ENCODE measurements at places on chromosomes 6 and 20. TPM values are rescaled to one million over a fixed set of nuclear protein-coding genes. Genes with fewer than 3 reads are reported as not detected.

CLDN20 gene
- total RNA-seq = not detected

DNA sequence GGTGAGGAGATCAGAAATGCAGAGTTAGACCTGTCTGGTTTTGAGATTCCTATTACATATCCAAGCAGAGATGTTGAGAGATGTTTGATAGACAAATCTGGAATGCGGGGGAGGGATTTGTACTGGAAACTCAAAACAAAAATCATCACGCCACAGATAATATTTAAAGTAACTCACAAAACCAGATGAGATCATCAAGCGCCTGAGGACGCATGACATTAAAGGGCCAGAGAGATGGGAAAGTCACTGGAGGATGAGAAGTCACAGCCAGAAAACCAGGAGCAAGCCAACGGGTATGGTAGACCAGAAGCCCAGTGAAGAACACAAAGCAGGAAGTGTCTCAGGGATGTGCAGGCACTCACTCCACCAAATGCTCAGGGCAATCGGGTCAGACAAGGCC is 87.7 kb downstream of the DLL1 start:
- no peak for DNase-seq

RCAN2 gene
- 0.34 TPM for total RNA-seq

HDGFL1 gene
- total RNA-seq = not detected

GRCh38 chr6:91141346-91141745 is 554.5 kb upstream of the MAP3K7 start:
- DNase-seq = no peak

DNA sequence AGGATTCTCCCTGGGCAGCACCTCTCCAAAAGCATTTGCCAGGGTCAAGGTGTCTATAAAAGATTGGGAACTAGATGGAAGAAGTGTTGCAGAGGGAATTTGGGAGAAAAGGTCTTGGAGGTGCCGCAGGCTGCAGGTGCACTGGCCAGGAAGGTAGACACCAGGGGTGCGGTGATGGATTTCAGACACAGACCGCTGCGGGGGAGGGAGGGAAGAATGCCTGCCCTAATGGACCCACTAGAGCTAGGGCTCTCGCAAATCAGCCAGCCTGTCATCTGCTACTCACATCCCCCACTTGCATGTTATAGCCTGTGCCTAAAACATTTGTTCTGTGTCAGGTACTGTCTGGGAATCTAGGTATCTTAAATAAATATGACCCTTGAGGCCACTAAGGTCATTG is 193.6 kb upstream of the SLC24A3 start:
- DNase-seq = no peak

GRCh38 chr20:16005021-16005914 is 568.0 kb downstream of the KIF16B start:
- DNase-seq = no peak

- DNase-seq = peak; percentile 41
These were observed 20.9 kb upstream of the POM121L2 start for GRCh38 chr6:27332692-27333641.

- DNase-seq = no peak
These were observed 834 bp upstream of the CTSZ start for GRCh38 chr20:59007665-59008511.

DNA sequence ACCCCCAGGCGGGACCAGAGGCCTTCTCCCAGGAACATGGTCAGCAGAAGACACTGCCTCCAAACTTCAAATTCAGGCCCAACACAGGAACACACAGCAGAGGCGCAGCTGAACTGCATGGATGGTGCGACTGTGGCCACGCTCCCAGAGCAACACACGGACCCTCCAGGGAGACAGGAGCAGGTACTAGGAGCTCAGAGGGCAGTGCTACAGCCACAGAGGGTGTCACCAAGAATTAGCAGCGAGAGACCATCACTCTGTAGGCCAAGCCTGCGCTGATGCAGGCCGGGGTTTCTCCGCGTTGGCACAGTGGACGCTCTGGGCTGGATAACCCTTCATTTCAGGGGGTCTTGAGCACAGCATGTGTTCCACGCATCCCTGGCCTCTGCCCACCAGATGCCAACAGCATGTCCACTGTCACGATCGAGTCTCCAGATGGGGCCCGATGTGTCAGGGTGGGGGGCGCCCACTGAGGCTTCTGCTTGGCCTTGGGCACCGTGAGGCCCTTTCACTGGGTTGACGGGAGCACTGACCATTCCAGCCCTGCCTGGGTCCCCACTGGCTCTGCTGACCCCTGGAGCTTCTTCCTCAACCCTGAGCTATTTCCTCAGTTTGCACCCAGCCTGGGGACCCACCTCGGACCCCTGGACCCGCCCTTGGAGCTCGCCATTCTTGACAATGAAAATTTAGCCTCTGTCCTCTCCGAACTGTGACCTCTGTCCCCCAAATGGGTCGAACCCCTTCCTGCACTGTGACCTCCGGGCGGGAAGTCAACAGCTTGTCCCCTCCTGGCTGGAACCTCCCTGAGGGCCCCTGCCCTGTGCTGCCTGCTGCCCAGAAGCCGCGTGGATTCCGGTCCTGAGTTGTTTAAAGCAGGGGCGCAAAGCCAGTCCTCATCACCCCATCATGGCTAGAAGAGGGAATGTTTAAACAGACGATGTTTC is 239.4 kb downstream of the DLL1 start:
- DNase-seq = no peak

DNA sequence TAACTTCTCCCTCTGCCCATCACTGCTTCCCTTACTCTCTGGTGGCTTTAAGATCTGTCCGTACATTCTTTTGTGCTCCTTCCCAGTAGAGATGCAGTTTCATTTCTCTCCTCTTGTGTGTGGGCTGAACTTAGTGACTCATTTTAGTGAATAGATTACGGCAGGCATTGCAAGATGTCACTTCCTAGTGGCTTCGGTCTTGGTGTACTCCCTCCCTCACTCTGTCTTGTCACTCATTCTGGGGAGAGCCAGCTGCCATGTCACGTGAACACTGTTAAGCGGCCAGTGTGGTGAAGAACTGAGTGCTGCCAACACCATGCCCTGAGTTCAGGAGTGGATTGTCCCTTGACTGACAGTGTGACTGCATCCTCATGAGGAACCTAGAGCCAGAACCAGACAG is 115.9 kb downstream of the OTOR start:
- no peak for DNase-seq

TAGAP gene
- not detected for total RNA-seq

GRCh38 chr6:32912951-32913350 is 27.9 kb downstream of the HLA-DMB start:
- DNase-seq = no peak

DNA sequence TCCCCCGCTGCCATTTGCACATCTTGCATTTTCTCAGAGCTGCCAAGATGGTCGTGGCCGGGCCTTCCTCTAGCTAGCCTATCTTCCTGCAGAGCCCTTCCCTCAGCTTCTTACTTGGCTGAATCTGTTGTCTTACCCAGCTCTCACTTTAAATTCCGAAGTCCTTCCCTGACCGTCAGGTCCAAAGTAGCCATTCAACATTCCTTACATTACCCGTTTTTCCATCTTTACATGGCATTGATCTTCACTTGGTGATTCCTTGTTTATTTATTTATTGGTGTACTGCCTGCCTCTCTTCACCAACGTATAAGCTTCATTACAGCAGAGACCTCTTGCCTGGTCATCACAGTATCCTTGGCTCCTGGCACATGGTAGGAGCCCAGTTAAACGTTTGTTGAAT is 137.4 kb upstream of the ESR1 start:
- DNase-seq = no peak

GRCh38 chr6:73710470-73710869 is 14.5 kb downstream of the CD109 start:
- peak; percentile 78 for DNase-seq

NR2E1 gene
- not detected for total RNA-seq
